ENCODE measurements at places on chromosomes 6 and 20. TPM values are rescaled to one million over a fixed set of nuclear protein-coding genes. Genes with fewer than 3 reads are reported as not detected.

Gene NHLRC1
- total RNA-seq = 1.6 TPM

Gene HRH3
- not detected for total RNA-seq

Gene PTGIS
- 1.9 TPM for total RNA-seq

Gene TPX2
- 237 TPM for total RNA-seq

DNA sequence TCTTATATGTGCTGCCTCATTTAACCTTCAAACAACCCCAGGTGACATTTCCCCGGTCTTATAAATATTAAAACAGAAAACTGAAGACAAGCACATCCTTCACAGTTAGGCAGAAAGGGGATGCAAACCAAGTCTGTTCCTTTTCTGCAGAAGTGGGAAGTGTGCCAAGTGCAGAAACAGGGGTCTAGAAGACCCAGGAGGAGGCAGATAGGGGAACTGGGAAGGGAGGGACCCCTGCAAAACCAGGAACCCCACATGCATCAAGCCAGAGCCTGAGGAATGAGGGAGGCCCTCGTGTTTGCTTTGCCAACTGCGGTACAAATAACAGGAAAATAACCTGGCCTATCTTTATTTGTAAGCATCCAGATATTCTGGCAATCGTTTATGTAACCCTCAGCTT lies 17.0 kb upstream of the CST3 start:
- peaks cover 39% of the 10 kb centered on the region for H3K4me1 ChIP-seq
- no peaks in the 10 kb centered on the region for H3K36me3 ChIP-seq
- no peaks in the 10 kb centered on the region for H3K27me3 ChIP-seq

DNA sequence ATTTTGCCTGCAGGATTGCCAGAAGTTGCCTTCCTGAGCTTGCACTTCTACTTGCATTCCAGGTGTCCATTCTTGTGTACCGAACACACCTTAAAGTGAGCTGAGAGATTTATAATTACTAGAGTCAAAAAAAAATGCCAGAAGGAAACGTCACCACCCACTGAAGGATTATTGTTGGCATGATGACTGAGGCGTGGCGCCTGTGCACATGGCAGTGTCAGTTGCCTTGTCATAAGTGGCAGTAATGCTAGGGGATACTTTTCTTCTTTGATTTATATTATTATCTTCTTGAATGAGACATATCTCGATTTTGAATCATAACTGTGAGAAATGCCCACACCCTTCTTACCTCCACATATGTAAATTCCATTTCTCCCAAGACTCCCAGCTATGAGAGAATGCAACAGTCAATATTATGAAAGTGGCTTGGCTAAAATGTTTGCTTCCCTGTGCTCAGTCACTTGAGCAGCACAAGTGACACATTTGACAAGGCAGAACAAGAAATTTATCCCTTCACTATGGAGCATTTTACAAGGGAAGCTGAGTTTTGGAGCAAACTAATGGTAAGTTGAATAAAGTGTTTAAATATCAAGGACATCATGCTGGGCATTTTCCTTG lies 149.5 kb upstream of the SASH1 start:
- H3K4me3 ChIP-seq = no peak overlapping the region
- no peaks in the 10 kb centered on the region for H3K27me3 ChIP-seq
- peaks cover 36% of the 10 kb centered on the region for H3K4me1 ChIP-seq
- no peak overlapping the region for H3K27ac ChIP-seq
- no peak for DNase-seq

DNA sequence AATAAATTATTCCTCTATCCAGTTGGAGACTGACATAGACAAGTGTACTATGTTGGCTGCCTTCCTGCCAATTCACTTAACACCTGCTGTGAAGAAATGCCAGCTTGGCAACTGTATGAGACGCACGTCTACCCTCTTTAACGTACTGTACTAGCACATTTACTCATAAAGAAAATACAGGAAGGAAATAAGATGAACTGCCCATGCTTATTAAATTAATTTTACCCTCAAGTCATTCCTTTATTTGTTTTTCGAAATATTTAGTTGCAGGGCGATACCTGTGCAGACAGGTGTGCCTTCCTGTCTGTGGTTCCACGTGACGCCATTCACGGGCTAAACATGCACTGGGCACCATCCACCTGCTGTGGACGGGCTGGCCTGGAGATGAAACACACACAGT lies 52.0 kb downstream of the PSMG4 start:
- no peak for DNase-seq
- no peaks in the 10 kb centered on the region for H3K4me1 ChIP-seq
- peaks cover 1% of the 10 kb centered on the region for H3K36me3 ChIP-seq
- H3K4me3 ChIP-seq = no peak overlapping the region
- H3K27ac ChIP-seq = no peak overlapping the region
- H3K27me3 ChIP-seq = no peaks in the 10 kb centered on the region

DNA sequence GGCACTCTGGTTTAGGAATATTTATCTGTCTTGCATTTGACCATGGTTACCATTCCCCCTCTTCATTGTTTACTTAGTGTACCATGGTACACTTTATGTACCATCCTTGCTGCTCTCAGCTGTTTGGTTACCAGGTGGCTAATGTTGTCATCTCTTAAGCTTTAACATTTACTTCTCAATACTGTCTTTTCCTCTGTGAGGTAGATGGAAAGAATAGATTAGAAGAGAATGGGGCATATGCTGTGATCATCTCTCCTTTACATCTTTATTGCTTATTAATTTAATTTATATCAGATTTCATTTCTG lies 109.2 kb downstream of the NCOA3 start:
- no peaks in the 10 kb centered on the region for H3K27me3 ChIP-seq
- H3K27ac ChIP-seq = no peak overlapping the region
- no peaks in the 10 kb centered on the region for H3K4me1 ChIP-seq
- no peak overlapping the region for H3K4me3 ChIP-seq
- DNase-seq = no peak

DNA sequence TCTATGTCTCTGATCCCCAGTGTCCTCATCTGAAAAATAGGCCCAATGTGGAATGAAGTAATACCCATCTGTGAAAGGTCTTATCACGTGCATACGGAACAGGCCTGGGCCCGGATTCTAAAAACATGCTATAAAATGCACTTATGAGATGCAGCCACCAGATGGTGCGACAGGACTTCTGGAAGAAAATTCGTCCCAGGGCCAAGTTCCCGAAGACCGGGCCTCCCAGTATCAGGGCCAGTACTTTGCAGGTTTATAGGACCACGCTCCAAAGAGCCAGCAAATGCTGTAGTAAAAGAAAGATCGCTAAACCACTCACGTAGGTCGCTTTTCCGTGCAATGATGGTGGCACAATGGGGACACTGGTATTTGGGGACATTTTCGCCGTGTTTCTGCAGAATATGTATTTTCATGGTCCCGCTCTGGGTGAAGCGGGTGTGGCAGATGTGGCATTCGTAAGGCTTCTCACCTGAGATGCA lies 10.6 kb downstream of the CTCFL start:
- H3K36me3 ChIP-seq = no peaks in the 10 kb centered on the region
- H3K4me3 ChIP-seq = no peak overlapping the region
- no peaks in the 10 kb centered on the region for H3K27me3 ChIP-seq
- no peaks in the 10 kb centered on the region for H3K4me1 ChIP-seq

DNA sequence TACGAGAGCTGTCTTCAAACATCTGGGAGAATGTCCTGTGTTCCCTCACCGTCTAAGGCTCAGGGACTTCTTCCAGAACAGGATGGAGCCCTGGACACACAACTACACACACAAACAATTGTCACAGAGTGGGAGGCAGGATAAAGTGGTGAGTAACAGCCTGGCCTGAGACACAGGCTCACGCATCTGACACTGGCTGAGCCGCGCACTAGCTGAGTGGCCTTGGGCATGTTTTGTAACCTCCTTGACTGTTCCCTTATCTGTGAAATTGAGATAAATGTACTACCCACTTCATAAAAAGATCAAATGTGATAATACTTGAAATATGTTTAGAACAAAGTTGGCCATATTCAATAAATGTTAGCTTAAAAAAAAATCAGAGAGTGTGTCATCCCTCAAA lies 132.4 kb upstream of the ARMC2 start:
- H3K27ac ChIP-seq = peak overlapping the region; percentile 64
- no peak overlapping the region for H3K4me3 ChIP-seq
- DNase-seq = no peak
- H3K4me1 ChIP-seq = peaks cover 20% of the 10 kb centered on the region

GRCh38 chr20:2468581-2469407 lies 1.8 kb downstream of the SNRPB start:
- H3K36me3 ChIP-seq = peaks cover 1% of the 10 kb centered on the region
- H3K4me3 ChIP-seq = peak overlapping the region; percentile 73
- no peak overlapping the region for H3K27ac ChIP-seq
- H3K4me1 ChIP-seq = peaks cover 16% of the 10 kb centered on the region

DNA sequence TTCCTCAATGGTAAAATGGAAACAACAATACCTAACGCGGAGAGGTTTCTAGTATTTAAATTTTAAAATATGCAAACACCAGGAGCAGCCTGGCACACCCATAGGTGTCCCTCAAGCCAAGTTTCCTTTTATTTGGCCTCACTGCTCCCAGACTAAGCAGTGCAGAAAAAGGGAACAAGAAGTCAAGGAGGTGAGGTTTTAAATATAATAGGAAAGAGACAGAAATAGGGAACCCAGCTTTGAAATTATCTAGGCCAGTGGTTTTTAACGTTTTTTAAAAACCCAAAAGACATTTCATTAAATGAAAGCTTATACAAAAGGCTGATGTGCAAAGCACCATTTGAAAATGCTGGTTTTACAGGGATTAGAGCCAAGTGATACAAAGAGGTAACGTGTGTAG lies 109.6 kb downstream of the SLC22A3 start:
- no peaks in the 10 kb centered on the region for H3K36me3 ChIP-seq
- DNase-seq = no peak
- no peaks in the 10 kb centered on the region for H3K27me3 ChIP-seq
- no peak overlapping the region for H3K4me3 ChIP-seq

GRCh38 chr6:123091091-123091895 lies 95.3 kb downstream of the CLVS2 start:
- H3K27me3 ChIP-seq = no peaks in the 10 kb centered on the region
- no peak overlapping the region for H3K27ac ChIP-seq
- H3K36me3 ChIP-seq = no peaks in the 10 kb centered on the region
- no peak overlapping the region for H3K4me3 ChIP-seq
- no peaks in the 10 kb centered on the region for H3K4me1 ChIP-seq

DNA sequence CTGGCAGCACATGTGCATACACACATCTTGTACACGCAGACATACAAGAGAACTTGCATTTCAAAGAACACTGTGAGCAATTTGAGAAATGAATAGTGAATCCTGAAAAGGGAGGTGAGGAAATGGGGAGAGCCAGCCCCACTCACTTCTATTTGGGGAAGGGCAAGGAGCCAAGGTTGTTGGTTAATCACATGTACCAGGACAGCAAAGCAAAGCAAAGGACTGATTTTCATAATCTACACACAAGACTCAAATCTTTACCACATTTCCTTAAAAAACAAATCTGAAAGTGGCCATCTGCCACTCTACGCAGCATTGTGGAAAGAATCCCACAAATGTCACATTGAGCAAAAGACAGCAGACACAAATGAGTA lies 35.0 kb upstream of the KIF16B start:
- peaks cover 13% of the 10 kb centered on the region for H3K4me1 ChIP-seq
- no peaks in the 10 kb centered on the region for H3K27me3 ChIP-seq
- no peak for DNase-seq

DNA sequence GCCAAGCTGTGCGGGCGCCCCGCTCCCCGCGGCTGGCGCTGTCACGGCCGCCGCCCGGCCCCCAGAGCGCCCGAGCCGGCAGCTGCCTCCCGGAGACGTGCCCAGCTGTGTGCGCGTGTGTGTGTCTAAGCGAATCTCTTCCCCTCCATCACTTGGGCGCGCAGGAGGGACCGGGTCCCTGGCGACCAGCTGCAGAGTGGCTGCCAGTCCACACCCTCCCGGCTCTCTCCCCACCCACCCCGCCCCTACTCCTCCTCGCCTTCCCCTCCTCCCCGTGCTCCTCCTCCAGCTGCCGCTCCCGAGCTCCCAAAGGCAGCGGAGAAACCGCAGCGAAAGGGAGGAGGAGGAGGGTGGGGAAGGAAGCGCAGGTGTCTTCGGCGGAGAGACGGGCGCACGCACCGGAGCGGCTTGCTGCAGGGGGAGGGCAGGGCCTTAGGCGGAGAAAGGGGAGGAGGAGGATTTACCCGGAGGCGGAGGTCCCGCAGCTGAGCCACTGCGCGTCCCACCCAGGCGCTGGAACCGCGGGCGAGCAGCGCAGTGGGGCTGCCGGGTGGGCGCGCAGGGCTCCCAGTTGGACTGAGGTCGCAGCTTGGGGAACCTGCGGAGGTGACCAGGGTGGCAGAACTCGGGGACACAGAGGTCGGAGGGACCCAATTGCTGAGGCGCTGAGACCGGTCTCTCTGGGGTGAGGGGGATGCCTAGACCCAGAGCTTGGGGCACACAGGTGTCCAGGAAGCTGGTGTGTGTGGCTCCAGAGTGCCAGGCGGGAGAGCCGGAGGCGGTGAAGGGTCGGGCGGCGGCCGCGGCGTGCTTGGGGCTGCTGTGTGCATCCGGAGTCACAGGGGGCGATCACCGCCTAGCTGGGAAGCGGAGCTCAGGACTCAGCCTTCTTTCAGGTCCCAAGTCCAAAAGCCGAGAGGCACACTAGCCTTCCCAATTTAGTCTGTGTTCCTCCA lies at the start of gene HS3ST5:
TSS of gene HS3ST5 (minus strand) at position 198 of the 956 bp plus-strand sequence. CDS start 280,178 bp downstream, outside the sequence.
- no peak within 1 kb of the TSS for H3K27ac ChIP-seq
- peak within 1 kb of the TSS; percentile 54 for H3K4me3 ChIP-seq
- 0 out of 2 replicates have a peak, but pooled peaks cover 4% of the 10 kb centered on the region for H3K4me1 ChIP-seq
- H3K36me3 ChIP-seq = no peaks in the 10 kb centered on the region
- H3K27me3 ChIP-seq = no peaks in the 10 kb centered on the region
- peak; percentile 79 for DNase-seq

DNA sequence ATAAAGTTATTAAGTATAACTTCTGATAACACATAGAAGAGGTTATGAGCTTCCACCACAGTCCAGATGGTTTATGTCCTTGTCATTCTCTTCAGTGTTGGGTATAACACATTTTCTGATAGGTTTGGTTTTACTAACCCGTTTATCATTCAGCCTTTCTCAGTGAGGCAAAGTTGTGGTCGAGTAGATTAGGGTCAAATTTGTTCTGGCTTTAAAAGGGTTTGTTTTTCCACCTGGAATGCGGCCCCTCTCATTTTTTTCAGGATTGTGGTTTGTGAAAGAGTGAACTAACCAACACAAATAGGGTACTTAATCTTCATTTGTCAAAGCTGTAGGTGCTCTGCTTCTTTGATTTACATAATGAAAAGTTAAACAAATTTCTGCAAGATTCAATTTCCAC lies 204.2 kb upstream of the ASCC3 start:
- H3K4me3 ChIP-seq = no peak overlapping the region
- peaks cover 9% of the 10 kb centered on the region for H3K4me1 ChIP-seq
- H3K27me3 ChIP-seq = no peaks in the 10 kb centered on the region
- no peak for DNase-seq
- no peaks in the 10 kb centered on the region for H3K36me3 ChIP-seq

DNA sequence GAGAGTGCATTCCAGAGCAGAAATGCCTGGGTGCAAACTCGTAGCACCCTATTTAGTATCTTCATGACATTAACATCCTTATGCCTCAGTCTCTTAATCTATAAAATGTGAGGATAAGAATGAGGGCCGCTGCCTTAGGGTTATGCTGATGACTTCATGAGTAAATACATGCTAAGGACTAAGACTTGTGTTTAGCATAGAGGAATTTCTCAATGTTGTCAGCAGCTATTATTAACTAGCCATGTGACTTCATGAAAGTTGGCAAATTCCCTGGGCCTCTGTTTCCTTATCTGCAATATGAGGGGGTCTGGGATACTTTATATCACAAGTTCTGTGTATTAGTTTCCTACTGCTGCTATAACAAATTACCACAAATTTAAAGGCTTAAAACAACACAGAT lies 108.1 kb upstream of the RIPOR2 start:
- no peaks in the 10 kb centered on the region for H3K36me3 ChIP-seq
- no peak overlapping the region for H3K27ac ChIP-seq
- DNase-seq = no peak
- no peaks in the 10 kb centered on the region for H3K4me1 ChIP-seq

Measured in Caco-2 (cell line).